OCI-M1 (cell line): ENCODE measurements at places on chromosomes 16 and 17.

DNA sequence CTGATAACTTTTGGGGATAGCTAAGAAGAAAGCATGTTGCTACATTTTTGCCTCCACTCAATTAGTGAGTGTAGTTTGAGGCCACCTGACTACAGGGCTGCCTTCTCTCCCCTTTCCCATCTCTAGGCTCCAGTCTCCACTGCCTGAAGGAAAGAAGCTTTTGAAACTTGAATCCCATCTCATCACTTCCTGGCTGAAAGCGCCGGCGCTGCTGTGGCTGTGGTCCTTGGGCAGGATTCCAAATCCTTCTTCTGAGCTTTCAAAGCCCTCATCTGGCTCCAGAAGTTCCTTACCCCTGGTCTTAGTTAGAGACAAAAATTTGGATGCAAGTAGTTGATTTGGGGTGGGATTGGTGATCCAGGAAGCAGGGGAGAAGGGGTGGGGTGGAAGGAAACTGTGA is 119.4 kb downstream of the FOXL1 start:
- no peak for DNase-seq

- peak; percentile 65 for DNase-seq
These were observed 966 bp downstream of the SLFN14 start for GRCh38 chr17:35559495-35560210.

GRCh38 chr17:81960130-81960958 is 643 bp downstream of the NOTUM start:
- no peak for DNase-seq

DNA sequence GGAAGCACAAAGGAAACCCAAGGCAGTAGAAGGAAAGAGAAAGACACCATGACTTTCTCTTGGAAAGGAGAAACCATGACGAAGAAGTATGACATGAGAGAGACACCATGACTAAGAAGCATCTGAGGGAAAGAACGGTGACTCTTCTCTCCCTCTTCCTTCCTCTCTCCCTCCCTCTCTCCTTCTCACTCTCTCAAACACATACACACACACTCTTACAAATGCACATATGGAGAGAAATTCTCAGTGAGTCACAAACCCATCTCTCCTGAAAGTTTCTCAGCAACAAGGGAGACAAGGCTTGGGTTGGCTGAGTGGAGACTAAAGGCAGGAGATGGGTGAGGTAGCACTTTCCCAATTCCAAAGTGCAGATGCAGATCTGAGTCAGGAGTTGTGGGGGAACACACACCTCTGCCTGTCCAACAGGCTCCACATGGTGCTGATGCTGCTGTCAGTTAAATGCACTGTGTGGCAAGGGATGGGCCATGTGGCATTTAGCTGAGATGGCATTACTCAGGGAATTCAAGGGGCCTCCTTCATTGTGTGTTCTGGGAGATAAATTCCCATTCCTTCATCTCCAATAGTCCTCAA is 336.7 kb upstream of the C16orf82 start:
- no peak for DNase-seq

GRCh38 chr17:7058831-7059447 is 15.0 kb upstream of the SLC16A11 start:
- DNase-seq = no peak
